ENCODE measurements at places on chromosomes 5 and 9.

- peak; percentile 96 for DNase-seq
Observed at GRCh38 chr9:125932012-125932411, 184.8 kb downstream of the PBX3 start.

DNA sequence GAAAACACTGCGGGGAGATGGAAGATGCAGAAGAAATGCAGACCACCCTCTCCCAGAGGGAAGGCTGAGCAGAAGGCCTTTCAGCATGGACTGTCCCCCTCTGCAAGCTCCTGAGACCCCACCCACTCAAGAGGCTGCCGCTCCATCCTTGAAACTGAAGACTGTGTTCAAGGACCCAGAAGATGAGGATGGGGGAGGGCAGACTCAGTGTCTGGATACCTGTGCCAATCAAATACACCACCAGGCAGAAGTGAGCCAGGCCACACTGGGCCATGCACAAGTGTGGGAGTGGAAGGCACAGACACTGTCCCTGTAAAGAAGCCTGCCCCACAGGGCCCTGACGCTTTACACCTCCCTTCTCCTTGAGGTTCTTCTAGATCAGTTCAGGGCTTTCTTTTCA is 40.0 kb upstream of the IPPK start:
- no peak for DNase-seq

GRCh38 chr9:78112406-78112805 is 80.8 kb upstream of the GNAQ start:
- no peak for DNase-seq

GRCh38 chr9:114031948-114032840 is 45.9 kb downstream of the AMBP start:
- no peak for DNase-seq

DNA sequence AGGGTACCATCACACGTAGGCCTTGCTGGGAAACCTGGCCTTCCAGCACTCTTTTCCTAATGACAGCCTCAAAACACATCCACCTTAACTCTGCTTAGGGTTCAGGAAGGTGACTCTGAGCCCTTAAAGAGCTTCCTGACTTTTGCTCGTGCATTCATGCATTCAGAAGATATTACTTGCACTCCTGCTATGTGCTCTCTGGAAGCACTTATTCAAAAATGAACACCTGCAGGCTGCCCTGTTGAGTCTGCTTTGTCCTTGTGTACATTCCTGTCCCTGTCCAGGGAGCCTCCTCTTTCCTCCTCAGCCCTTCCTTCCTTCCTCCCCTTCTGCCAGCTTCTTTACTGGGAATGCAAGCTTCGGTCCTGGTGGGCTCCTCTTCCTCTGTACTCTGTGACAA is 61.5 kb downstream of the SPRY4 start:
- no peak for DNase-seq

DNA sequence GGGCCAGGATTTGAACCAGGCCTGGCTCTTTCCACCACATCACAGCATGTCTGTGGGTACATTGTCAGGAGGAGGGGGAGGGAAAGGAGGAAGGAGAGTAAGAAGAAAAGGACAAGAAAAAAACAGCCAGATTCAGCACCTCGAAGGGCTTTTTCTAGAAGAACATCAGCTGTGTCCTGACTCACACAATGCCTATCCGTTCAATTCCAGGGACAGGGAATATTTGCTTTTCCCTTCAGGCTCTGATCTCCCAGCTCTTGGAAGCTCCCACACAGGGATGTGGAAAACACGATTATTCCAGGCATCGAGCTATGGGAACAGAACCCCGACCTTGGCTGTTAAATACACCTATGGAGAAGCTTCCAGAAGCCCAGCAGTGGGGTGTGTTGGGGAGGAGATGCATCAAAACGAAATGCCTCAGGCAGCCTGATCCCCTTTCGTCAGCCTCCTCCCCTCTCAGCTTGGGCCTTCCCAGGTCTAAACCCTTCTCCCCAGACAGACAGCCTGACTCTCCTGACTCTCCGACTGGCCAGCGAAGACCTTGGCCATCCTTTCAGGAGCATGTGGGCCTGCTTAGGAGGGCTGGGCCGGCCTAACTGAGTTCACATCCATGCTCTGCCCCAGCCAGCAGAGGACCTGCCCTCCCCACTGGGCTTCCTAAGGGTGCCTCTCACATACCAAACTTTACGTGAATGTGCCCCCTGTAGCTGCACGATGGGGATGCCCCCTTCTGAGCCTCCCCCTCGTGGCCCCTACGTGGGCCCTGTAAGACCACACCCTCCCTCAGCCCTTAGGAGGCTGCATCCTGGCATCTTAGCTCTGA is 54.4 kb downstream of the NEURL1B start:
- no peak for DNase-seq

All from choroid plexus epithelial cell (primary cell).